Foreskin melanocyte (primary cell): ENCODE measurements at places on chromosomes 11 and 22.

GRCh38 chr11:19232910-19233503 is 7.7 kb downstream of the E2F8 start:
- DNase-seq = no peak

- DNase-seq = peak; percentile 32
These were observed at the start of gene NOX4 for GRCh38 chr11:89490981-89491690. Gene NOX4, minus strand, starts transcription at chr11:89491375. Its CDS starts 129 bp downstream, at chr11:89491246.

DNA sequence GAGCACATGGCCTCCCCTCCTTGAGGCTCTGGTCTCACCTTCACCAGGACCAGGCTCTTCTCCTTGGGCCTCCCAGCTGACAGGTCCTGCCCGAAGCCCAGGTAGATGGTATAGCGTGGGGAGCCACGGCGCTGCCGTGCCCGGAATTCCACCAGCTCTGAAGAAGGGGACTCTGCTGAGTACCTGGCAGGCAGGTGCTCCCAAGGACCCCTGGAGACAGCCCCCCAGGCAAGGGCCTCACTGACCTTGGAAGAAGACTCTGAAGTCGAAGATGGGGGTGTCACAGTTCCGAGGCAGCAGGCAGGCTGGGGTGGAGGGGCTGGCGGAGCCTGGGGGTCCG is 2.8 kb downstream of the IRF7 start:
- DNase-seq = no peak

DNA sequence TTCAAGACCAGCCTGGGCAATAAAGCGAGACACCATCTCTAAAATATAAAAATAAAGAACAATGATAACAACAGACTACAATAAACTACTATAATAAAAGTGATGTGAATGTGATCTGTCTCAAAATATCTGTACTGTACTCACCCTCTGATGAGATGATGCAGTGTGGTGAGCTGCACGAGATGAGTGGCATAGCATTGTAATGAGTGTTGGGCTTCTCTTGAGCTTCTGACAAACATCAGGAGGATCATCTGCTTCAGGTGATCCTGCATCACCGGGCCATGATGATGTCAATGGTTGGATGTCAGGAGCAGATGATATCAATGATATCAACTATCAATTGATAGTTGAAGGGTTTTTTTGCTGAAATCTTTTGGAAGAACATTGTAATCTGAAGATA is 52.4 kb upstream of the INCENP start:
- no peak for DNase-seq

GRCh38 chr22:17562906-17563870 is at the start of gene SLC25A18:
Gene SLC25A18, plus strand, starts transcription at chr22:17563498. Its CDS starts 16,447 bp downstream, at chr22:17579945.
- no peak for DNase-seq

GRCh38 chr11:69638941-69639681 is 1.8 kb upstream of the CCND1 start:
- DNase-seq = peak; percentile 94

DNA sequence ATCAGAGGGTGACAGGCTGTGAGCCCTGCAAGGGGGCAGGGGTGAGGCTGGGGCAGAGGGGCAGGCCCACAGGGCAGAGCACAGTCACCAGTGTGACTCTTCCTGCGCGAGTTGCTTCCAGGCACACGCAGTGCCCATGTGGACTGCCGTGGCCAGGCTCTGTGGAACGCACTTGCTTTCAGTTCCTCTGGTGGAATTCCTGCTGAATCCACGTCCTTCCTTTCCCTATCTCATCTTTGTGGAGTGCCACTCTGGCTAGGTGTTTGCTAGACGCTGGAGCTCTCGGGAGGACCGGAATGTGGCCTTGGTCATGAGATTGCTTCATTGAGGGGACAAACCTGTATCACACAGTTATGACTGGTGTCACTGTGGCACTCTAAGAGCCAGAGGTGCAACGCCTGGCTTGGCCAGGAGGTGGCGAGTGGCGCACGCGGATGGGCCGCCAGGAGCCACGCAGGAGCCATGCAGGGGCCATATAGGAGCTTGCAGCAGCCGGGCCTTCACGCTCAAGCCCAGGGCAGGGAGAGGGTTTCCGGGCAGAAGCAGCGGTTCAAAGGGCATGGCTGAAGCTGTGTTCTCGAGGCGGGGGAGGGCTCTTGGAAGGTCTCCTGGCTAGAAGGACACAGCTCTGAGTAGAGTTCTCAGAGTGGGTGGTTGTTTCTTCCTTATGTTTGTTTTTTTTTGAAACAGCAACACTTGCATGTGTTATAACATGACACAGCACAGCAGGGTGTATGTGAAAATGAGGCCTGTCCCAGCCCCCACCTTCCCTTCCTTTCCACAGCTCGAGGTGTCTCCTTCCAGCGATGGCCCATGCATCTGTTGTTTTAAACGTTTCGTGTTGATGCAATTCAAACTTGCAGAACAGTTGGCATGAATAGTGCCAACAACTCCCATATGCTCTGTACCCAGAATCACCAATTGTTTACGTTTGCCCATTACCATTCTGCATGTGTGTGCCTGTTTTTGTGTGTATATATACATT is 36.2 kb downstream of the TBC1D22A start:
- peak; percentile 56 for DNase-seq

DNA sequence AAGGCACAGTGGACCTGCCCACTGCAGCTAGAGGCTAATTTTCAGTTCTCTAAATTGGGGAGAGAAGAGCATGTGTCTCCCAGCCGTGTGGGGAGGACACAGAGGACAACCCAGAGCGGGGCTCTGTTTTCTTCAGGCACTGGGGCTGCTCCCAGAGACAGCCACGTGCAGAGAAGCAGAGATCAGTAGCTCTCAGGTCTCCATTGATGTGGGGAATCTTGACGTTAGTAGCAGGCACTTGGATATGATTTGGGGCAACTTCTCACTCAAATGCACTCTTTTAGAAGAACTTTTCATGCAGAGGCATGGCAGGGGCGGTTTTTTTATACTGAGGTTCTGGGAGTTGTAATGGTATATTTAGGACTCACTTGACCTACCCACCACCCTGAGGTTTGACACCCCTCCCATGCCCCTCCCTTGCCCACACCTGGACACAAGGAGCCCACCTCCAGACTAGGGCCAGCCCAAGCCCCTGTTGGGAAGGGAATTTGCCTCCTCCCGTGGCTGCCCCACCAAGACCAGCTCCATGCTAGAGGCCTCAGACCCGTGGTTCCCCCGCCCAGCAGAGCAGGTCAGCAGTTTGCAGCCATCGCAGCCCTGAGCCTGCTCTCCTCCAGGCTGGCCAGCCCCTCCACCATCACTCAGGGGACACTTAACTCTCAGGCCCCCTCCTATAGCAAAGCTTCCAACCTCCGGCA is 94.2 kb upstream of the RTL6 start:
- no peak for DNase-seq

DNA sequence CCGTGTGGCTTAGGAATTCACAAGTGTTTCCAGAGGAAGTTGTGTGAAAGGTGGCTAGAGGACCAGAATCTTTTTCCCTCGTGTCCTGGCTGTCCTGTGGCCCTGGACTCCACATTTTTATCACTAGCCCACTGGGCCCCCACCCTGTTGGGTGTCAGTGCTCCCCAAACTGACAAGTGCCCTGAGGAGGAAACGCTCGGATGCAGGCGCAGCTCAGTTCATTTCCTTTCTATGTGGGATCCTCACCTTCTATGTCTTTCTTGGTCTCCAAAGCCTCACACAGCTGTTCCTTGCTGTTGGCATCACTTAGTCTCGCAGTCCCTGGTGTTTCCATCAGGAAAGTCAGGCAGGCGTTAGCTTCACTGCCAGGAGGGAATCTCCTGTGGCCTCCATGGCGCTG is 68.0 kb upstream of the KCNQ1OT1 start:
- no peak for DNase-seq

- no peak for DNase-seq
These were observed 1.7 kb downstream of the MLC1 start for GRCh38 chr22:50083462-50084079.

- no peak for DNase-seq
These were observed 34.5 kb downstream of the CPT1A start for GRCh38 chr11:68806931-68807844.
